ENCODE measurements at places on chromosomes 2 and 18.

DNA sequence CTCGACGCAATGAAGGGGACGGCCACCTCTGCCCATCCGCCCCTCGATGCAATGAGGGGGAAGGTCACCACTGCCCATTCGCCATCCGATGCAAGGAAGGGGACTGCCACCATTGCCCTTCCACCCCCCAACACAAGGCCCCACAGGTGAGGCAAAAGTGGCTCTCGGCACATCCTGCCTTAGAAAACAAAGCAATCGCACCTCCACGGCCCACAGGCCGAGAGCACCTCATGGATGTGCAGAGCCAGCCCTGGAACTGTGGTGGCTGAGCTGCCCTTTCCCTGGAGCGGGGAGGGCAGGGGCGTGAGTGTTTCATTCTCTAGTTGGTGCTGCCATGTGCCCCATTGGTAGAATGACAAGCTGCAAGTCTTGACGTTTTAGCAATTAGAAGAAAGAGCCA, 320.6 kb upstream of the SALL3 start:
- DNase-seq = no peak

GRCh38 chr2:197134206-197134605, 176.4 kb downstream of the ANKRD44 start:
- no peak for DNase-seq

- DNase-seq = no peak
Measured at GRCh38 chr2:114113518-114113917, 223.6 kb downstream of the ACTR3 start.

- no peak for DNase-seq
Measured at GRCh38 chr18:70961939-70962338, 673.1 kb downstream of the SOCS6 start.

DNA sequence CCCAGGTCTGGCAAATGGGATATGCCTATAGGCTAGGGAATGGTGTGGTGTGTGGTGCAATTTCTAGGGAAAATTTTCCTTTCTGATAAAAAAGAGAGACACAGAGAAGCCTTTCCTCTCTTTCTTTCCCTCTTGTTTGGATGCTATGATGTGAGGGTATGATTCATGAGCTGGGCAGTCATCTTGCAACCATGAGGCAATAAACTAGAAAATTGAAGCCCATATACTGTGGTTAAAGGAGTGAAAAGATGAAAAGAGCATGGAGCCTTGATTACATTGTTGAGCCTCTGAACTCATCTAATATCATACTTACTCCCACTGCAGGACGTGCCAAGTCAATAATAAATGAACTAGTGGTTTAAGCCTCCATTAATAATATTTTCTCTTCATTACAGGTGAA, 215.6 kb downstream of the HAUS1 start:
- no peak for DNase-seq

GRCh38 chr18:27527856-27528255, 342.7 kb upstream of the CHST9 start:
- no peak for DNase-seq

DNA sequence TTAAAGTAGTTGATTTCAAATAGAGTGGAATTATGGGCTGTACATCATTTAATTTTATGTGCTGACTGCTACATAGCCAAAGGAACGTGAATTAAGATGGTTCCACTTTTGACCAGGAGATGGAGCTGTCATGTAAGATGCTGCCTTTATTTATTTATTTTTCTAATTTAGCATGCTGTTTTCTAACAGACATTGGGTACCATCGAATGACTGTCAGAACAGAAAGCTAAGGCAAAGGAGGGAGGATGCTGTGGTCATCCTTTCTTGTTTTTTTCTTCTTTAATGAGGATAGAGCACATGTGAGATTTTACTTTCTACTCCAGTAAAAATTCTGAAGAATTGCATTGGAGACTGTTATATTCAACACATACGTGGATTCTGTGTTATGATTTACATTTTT, at the start of gene SCN2A:
SCN2A (plus strand) TSS at position 185 of the 400 bp plus-strand sequence. CDS start 56,410 bp downstream, outside the sequence.
- DNase-seq = no peak
